CD4-positive, alpha-beta T cell treated with Interleukin-1 beta for 1 hour (primary cell): ENCODE measurements at places on chromosomes 4 and X.

- DNase-seq: no peak
These were observed 103.8 kb upstream of the CXCL13 start for GRCh38 chr4:77501851-77502250.

- DNase-seq: no peak
These were observed 191.8 kb downstream of the MAML3 start for GRCh38 chr4:139962130-139962684.

DNA sequence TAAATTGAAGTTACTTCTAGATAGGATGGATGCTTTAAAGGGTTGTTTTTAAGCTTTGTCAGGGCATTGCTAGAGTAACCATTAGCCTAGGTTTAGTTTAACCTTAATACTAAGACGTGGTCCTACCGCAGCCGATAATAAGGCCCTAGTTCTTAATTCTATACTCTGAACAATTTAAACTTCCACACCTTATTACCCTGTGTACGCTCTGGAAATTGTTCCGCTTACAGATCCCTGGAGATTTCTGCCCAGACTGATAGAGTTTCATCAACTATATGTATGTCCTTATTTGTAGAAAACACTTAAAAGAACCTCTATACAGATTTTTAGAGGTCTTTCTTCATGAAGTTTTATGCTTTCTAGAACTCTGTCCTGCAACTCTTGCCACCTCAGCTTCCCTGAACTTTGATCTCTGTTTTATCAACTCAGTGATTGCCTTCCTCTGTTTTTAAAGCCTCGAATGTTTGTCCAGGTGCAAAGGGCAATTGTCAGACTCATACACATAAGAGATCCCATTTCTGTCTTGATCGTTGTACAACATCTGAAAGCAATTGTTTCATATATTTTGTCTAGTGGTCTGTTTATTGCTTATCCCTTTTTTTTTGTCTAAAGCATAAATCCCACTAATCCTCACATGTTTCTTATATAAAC lies 71.1 kb upstream of the VCX start:
- DNase-seq: no peak

GRCh38 chr4:1285790-1286553 lies 3.7 kb upstream of the MAEA start:
- peak; percentile 40 for DNase-seq

DNA sequence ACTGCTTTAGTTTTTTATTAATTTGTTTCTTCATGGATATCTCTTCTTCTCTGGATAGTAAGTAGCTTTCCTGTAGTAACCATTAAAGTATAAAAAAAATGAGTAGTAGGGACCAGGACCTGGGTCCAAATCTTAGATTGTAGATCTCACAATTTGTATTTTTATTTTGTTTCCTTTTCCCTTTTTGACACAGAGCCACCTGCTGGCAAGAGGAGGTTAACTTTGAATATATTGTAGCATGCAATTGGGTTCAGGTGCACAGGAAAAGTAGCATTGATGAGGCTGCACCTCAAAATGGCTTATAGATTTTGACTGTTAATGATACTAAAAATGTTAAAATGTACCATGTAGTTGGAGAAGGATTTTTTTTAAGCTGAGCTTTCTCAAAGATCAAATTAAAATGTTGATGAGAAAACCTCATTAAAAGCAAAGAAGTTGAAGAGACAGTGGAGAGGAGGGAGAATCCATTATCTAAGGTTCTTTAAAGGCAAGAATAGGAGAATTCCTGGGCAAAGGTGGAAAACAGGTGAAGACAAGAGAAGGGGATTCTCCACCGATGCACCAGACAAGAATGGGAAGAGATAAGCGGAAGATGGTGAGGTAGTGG lies 48.3 kb upstream of the HPGDS start:
- no peak for DNase-seq

GRCh38 chr4:3267576-3268394 lies 18.8 kb downstream of the MSANTD1 start:
- DNase-seq: no peak

DNA sequence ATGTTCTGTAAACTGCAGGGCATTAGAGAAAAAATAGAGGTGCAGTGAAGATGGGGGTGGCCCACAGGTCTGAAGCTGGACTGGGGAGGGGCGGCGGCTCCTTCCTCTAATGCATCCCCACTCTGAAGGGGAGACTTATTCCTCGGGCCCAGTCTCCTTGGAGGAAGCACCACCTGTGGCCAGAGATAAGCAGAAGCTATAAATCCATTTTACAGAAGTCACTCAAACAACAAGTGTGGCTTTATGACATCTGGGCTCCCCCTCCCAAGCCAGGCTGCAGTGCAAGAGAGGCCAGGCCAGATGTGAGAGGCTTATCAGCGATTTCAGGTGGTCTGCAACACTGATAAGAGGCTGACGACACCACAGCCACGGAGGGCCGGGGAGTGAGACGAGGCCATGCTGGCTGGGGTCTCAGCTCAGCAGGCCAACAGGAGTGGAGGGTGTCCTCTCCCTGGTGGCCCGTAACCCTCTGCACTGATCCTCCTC lies 15.8 kb downstream of the CYTL1 start:
- DNase-seq: no peak

GRCh38 chr4:15006416-15007024 lies 4.2 kb downstream of the CPEB2 start:
- DNase-seq: peak; percentile 42

- no peak for DNase-seq
These were observed 544.7 kb downstream of the NLGN4X start for GRCh38 chrX:5683996-5684395.

GRCh38 chrX:118178450-118178849 lies 61.8 kb upstream of the KLHL13 start:
- DNase-seq: no peak

DNA sequence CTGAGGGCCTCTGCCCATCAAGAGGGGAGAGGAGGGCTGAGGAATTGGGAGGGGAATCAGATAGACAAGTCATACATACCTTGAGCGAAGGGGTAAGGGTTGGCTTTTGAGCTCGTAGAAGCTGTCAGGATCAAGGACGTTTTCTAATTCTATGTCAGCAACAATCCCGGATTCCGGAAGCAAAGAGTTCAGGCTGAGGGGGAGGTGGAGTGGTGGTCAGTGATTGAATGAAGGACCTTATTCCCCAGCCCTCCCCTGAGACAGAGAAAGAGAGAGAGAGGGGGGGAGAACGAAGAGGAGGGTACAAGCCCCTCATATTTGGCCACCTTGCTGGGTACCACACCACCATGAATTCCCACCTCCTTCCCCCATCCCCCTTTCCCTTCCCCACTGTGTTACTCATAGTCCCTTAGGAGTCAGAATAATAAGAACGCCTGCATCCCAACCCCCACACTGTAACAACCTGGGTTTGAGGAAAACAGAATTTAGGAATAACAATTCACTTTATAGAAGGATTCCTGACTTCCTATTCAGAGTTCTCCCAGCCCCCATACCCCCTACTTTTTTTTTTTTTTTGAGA lies 2.7 kb downstream of the TFE3 start:
- no peak for DNase-seq

DNA sequence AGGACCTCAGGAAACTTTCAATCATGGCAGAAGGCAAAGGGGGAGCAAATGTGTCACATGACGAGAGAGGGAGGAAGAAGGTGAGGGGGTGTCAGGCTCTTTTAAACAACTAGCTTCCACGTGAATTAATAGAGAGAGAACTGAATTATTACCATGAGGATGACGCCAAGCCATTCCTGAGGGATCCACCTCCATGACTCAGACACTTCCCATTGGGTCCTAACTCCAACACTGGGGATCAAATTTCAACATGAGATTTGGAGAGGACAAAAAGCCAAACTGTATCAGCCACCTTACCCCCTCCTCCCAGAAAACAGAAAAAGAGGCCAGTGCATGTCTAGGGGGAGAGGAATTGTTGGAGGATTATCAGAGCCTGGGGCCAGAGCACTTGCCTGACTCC lies 40.4 kb upstream of the LAS1L start:
- DNase-seq: no peak

DNA sequence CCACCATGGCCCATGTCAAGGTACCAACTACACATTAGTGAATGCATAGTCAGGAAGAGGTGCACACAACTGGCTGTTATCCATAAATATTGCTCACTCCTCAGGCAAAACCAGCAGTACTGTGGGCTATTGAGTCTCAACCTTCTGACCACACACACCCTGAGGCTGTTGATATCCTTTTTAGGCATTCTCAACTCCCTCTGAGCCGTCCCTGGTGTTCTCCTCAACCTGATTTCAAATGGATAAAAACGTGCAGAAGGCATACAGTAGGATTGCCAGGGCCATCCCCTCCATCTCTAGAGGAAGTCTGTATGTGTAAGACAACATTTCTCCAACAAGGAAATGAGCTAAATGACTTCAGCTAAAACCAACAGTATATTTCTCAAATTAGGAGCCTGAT lies 98.7 kb upstream of the KLHL13 start:
- DNase-seq: no peak

DNA sequence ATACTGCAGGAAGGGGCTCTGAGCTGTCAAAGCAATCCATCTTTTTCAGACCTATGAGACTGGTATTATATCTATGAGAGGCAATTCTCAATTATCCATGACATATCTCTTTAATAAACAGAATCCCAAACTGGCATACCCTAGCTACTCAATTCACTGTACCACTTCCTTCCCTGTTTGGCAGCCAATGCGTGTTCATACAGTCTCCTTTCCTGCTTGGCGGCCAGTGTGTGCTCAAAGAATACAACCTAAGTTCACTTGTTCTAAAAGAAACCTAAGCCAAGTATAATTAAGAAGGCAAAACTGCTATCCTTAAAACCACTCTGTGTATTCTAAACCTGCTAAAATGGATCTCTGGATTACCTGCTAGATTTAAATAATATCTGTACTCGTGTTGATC lies 38.3 kb downstream of the ARHGEF9 start:
- no peak for DNase-seq

- no peak for DNase-seq
These were observed 72.6 kb downstream of the GATB start for GRCh38 chr4:151688003-151688784.

- DNase-seq: no peak
These were observed 88.8 kb downstream of the FMR1NB start for GRCh38 chrX:148069759-148070503.

GRCh38 chrX:7522860-7523259 lies 320.1 kb upstream of the VCX start:
- no peak for DNase-seq

DNA sequence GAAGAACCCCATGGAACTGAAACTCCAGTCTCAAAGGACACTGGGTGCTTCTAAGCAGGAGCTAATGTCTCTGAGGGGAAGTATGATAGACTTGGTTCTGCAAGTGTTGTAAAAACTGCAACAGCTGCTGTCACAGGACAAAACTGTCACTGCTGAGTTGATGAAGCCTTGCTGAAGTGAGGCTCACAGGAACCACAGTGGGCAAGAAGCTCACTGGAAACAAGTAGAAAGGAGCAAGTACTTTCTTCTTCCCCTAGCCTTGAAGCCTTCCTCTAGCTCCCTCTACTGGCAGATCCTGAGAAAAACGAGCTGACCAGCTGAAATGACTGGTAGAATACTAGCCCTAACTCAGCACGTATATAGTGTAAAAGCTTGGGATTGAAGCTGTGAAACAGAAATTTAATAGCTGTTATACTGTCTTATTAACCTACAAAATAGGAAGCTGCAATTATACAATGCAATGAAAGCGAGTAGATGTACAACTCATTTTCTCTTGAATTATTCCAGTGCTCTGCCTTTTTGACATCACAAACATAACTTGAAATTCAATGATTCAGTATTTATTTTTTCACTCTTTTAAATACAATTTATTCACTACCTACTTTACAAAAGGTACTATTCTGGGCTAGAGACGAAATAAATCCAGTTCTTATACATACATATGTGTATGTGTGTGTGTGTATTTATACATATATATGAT lies 91.4 kb downstream of the GABRB1 start:
- DNase-seq: peak; percentile 59

DNA sequence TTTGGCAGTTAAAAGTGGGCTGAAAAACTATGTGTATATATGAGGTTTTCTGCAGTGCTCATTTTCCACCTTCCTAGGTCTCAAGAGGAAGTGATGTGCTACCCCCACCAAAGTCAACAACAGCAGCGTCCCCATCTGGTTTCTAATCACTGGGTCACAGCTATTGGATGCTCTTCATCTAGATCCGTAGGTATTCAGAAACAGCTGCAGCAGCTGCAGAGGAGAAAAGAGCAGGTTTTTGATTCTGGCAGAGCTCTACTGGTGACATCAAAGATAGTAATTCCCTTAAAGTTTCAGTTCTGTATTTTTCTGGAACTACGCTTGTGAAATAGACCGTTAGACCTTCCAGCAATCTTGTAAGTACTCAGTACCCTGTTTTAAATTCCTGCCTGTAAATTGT lies 5.8 kb upstream of the GUCY2F start:
- DNase-seq: no peak

GRCh38 chr4:7423801-7424552 lies 10.8 kb downstream of the PSAPL1 start:
- no peak for DNase-seq

GRCh38 chr4:188781655-188782054 lies 642.4 kb downstream of the TRIML1 start:
- no peak for DNase-seq

GRCh38 chr4:38787693-38788092 lies 4.9 kb upstream of the TLR10 start:
- no peak for DNase-seq

GRCh38 chrX:22534643-22535042 lies 261.9 kb downstream of the CBLL2 start:
- DNase-seq: no peak

DNA sequence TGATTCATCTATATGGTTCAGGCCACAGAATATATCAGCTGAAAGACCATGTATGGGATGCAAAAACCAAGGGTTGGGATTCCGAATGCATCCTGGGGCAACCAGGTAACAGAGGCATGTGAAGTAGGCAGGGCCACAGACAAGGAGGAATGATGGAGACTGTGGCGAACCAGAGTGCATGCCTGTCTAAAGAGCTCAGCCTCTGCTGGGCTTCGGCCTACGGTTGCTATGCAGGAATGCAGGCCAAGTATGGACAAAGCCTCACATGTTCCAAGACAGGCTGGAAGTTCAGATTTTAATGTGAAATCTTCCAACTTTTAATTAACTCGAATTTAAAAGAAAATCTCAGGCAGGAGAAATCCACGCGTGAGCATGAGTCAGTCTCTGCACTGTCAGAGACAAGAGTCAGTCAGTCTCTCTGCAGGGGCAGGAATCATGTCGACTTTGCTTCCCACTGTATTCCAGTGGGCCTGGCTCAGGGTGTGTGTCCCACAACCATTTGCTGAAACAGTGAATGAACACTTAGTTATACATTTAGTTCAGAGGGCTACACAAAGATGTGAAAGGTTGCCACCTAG lies 344.4 kb downstream of the UNC5C start:
- DNase-seq: no peak
